Cardiac septum (tissue), 1 donor: ENCODE measurements at places on chromosomes 7 and 10. TPM values are rescaled to one million over a fixed set of nuclear protein-coding genes. Genes with fewer than 3 reads are reported as not detected.

DNA sequence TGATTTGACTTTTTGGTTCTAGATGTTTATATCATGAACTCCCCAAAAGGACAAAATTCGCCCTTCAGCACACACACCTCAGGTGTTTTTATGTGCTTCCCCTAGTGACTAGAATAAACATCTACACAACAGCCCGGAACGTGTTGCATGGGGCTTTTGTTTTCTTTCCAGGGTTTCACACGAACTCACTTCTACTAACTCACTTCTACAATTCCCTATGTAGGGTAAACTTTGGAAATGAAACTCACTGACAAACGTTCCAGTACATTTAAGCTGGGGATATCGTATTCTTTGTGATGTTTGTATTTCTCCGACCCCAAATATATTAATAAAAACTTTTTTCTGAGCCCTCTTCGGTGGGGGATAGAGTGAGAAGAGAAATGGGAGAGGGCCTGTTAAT, 1.4 kb downstream of the TRA2A start:
- DNase-seq = no peak

Gene CLRN3
- not detected for total RNA-seq

Gene CFAP58
- total RNA-seq = 2.7 TPM

- DNase-seq = no peak
These were observed 5.9 kb upstream of the OR2A25 start for GRCh38 chr7:144063710-144064109.

- DNase-seq = no peak
These were observed 295.0 kb downstream of the PARD3 start for GRCh38 chr10:34520084-34520483.

Gene AGAP4
- total RNA-seq = 10.0 TPM

DNA sequence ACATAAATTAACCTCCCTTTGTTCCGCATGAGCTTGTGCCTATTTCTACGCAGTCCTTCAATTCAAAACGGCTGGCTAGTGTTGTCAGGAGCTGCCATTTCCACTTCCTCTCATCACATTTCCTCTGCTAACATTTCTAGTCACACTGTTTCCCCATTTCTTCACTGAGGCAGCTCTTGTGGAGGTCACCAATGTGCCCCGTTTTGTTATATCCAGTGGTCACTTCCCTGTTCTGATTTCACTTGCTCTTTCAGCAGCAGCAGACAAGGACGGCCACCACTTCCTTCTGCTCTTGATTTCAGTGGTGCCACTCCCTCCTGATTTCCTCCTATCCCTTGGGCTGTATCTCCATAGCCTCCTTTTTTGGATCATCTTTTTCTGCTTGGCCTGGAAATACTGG, 64.8 kb upstream of the SEC61G start:
- no peak for DNase-seq

GRCh38 chr10:78905957-78906308, 162.8 kb upstream of the ZMIZ1 start:
- DNase-seq = peak; percentile 67

Gene MXI1
- 59.2 TPM for total RNA-seq

- DNase-seq = peak; percentile 55
These were observed 114.6 kb downstream of the ITIH5 start for GRCh38 chr10:7551950-7552716.

DNA sequence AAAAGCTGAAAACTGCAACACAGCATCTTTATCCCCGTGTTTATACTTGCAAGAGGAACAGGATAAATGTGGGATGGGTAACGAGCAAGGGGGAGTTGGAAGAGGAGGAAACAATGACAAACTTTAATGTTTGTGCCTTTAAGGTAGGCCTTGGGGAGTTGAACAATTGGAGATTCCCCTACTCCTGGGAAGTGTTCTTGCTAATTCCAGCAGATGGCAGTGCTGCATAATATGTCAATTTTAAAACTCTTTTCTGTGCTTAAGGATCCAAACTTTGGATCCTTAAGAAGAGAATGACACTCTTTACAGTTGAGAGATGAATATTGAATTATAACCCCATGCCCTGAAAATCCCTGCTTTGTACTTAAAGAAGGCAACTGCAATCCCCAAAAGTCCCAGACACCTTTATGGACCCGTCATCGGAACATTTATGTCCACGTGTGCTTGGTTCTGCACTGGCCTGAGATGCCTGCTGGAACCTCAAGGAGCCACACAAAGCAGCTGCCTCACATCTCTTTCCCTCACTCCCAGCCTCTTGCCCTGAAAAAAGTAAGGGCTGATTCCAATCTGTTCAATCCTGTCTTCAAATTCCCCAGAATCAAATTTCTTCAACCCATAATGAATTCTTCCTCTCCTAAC, 12.0 kb downstream of the IFIT5 start:
- no peak for DNase-seq

GRCh38 chr7:129457101-129457500, 22.9 kb downstream of the STRIP2 start:
- no peak for DNase-seq

DNA sequence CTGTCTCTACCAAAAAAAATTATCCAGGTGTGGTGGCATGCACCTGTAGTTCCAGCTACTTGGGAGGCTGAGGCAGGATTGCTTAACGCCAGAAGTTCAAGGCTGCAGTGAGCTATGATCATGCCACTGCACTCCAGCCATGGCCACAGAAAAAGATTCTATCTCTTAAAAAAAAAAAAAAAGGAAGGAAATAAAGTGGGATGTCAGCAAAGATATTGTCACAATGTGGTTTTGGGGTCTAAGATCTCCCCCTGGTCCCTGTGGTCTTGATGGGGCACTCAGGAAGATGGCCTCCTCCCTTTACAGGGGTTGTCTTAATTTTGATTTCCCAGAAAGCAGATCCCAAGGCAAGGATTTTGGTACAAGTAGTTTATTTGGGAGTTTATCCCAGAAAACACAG, 7.4 kb upstream of the KAZALD1 start:
- DNase-seq = no peak

- no peak for DNase-seq
These were observed 6.7 kb upstream of the MAFK start for GRCh38 chr7:1523844-1524243.

GRCh38 chr10:13792006-13792405, 205.2 kb downstream of the PRPF18 start:
- DNase-seq = peak; percentile 85

Gene TCF7L2
- total RNA-seq = 11.7 TPM

Gene CALHM1
- not detected for total RNA-seq

Gene ZNF117
- 6.0 TPM for total RNA-seq

Gene CDH23
- 9.3 TPM for total RNA-seq

GRCh38 chr10:119550827-119551226, 8.3 kb upstream of the RGS10 start:
- no peak for DNase-seq
